Thoracic aorta (tissue), 2 donors: ENCODE measurements at places on chromosomes 13 and 19. TPM values are rescaled to one million over a fixed set of nuclear protein-coding genes. Genes with fewer than 3 reads are reported as not detected.

DNA sequence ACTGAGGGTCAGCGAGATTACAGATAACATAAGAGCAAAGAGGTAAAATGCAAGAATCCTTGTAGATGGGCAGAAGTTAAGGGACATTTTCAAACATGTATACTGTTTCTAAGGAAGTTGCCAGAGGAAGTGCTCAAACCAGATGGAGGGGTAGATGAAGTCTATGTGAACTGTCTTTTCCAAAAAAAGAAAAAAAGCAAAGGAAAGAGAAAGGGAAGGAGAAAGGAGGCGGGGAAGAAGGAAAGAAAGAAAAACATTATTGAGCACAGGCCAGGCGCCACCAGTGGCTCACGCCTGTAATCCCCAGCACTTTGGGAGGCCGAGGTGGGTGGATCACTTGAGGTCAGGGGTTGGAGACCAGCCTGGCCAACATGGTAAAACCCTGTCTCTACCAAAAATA, 5.3 kb downstream of the DMAC2 start:
- no peak for DNase-seq

- DNase-seq, result no peak
Observed at GRCh38 chr13:43797869-43798268, 11.1 kb upstream of the ENOX1 start.

The PLVAP gene
- total RNA-seq, result 120 TPM

The GIPC3 gene
- 1.1 TPM for total RNA-seq

The LAIR1 gene
- total RNA-seq, result 31.2 TPM
